GM12891 (cell line): ENCODE measurements at places on chromosomes 3 and 15.

- DNase-seq = no peak
Measured at GRCh38 chr3:63762934-63763550, 56.1 kb upstream of the C3orf49 start.

DNA sequence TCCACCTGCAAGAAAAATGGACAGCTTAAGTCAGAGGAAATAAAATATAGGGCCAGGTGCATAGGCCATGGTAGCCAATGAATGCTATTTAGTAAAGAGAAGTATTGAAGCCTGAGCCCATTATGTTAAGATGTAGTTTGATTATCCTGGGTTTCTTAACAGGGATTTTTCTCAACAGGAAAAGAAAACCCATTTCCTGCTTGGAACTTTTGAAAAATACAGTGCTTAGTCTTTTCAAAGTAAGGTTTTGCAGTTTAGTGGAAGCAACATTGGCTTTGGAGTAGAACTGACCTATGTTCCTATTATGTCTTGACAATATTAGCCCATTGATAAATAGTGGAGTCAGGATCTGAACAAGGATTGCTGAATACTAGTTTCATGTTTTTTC, 259.5 kb upstream of the TGFBR2 start:
- DNase-seq = no peak

- no peak for DNase-seq
Measured at GRCh38 chr3:132606085-132606484, 9.0 kb downstream of the ACKR4 start.

- DNase-seq = no peak
Measured at GRCh38 chr3:197858598-197858997, 67.5 kb downstream of the LRCH3 start.

- DNase-seq = no peak
Measured at GRCh38 chr3:32996048-32996754, 44.8 kb downstream of the CCR4 start.

DNA sequence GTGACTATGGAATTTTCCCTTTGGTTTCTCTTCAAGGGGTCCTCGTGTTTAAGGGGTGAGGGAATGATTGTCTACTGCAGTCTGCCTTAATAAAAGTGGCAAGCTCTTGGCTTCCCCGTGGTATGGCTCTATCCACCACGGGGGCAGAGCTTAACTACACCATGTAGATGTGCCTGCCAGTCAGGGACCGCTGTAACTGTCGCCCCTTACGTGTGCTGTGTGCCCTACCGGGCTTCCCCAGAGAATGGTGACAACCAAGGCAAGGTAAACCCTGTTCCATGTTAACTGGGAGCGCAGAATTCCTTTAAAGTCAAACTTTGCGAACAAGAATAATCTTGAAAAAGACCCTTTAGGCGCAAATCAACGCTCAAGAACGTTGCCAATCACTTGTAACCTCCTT, 966 bp upstream of the C3orf80 start:
- DNase-seq = no peak

DNA sequence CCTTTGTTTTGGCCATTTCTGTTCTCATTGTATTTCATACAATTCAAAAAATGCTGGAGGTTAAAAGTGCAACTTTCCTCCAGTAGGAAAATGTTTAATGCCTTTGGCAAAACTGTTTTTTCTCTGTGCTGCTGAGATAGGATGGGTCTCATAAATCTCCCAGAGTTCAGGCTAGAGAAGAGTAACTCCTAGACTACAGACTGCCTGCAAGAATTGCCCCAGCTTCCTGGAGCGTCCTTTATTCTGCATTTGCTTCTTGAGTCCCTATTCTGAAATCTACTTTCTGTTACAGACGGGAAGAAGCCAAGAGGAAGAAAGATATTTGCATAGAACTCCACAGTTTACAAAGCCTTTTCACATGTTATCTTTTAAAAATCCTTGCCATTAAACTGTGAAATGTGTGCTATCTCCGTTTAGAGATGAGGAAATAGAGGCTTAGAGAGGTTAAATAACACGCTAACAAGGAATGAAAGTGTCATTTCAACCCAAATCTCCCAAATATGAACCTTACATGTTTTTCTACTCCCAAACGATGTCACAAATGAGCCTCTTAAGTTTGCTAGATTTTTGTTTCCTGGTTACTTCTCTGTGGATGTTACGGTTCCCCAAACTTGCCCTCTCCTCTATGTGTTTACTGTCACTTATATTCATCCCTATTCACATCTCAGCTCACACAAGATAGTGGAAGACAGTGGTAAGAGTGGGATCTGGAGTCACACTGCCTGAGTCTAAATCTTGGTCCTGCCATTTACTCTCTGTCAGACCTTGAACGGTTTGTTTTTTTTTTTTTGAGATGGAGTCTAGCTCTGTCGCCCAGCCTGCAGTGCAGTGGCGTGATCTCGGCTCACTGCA, 17.4 kb downstream of the NANOGP8 start:
- DNase-seq = no peak

GRCh38 chr3:143973259-143974021, 1.8 kb downstream of the DIPK2A start:
- no peak for DNase-seq

DNA sequence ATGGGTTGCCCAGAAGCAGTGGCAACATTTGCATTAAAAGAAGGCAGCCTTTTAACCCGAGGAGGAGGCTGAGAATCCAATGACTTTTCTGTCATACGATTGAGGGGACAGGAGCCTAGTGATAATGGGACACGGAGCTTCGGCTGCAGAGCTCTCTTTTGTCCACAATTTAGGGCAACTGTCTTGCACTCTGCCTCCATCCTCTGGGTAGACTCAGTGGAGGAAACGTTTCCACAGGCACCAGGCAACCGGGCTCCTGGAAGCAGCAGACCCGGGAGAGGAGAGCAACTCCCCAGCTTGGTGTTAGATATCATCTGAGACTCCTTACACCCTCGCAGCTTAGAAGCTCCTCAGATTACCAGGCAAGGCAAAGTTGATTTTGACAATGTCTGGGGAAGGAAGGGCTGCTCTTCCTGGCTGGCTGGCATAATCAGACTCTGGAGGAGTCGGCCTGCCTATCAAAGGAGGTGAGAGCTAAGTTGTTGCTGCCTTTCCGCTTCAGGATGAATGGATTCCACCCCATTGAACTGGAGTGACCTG, 43.5 kb upstream of the RNU6-1 start:
- DNase-seq = no peak

DNA sequence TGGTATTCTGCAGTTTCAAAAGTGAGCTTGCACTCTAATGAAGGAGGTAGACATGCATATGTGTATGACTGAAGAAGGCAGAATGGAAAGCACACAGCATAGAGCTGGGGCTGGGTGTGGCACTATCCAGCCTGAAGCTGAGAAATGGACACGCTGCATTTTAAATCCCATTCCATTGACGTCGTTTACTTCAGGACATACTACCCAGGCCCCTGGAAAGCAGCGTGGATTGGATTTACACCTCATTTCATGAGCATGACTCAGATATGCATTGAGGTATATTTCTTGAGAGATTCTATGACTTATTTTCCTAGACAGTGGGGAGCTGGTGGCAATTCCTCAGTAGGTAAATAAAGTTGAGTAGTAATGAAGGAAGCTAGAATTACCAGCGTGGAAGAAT, 101.4 kb downstream of the ABI3BP start:
- no peak for DNase-seq

- DNase-seq = no peak
Measured at GRCh38 chr3:55297706-55298105, 189.4 kb downstream of the WNT5A start.

- DNase-seq = no peak
Measured at GRCh38 chr15:92870010-92870591, 30.0 kb upstream of the CHD2 start.

GRCh38 chr3:45683417-45684326, 5.5 kb upstream of the SACM1L start:
- DNase-seq = no peak

GRCh38 chr3:49807431-49808114, 4.5 kb downstream of the INKA1 start:
- no peak for DNase-seq

GRCh38 chr3:44511238-44511566, 33.7 kb upstream of the ZNF445 start:
- DNase-seq = no peak

DNA sequence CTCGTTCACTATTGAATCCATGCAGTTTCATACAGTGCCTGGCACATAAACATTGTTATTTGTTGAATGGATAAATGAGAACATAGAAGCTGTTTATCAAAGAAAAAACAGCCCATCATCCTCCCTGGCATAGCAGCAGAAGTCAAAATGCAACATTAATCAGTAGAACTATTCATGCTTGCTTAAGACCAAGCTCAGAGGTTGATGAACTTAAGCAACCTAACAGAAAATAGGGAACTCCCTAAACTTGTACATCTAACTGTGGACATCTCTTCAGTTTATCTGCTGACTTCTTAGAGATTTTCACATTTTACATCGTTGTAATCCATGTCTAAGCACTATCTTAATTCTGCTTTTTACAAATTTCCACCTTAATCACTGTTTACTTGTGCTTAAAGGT, 29.2 kb downstream of the SENP8 start:
- DNase-seq = no peak

DNA sequence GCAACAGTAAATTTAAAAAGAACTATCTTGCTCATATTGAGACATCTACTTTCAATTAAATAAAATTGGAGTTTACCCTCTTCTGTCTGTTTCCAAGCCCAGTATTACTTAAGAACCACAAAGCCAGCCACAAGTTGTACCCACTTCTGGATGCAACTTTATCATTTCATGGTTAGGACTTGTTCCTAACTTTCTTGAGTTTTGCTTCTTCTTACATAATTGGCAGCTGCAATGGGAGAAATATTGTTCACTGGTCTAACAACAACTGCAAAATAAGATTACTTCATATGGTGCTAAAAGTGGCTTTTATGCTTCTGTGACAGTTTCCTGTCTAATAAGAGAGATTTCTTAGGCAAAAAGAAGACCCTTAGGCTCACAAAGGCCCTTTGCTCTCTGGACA, 240.6 kb downstream of the OTOL1 start:
- DNase-seq = no peak

DNA sequence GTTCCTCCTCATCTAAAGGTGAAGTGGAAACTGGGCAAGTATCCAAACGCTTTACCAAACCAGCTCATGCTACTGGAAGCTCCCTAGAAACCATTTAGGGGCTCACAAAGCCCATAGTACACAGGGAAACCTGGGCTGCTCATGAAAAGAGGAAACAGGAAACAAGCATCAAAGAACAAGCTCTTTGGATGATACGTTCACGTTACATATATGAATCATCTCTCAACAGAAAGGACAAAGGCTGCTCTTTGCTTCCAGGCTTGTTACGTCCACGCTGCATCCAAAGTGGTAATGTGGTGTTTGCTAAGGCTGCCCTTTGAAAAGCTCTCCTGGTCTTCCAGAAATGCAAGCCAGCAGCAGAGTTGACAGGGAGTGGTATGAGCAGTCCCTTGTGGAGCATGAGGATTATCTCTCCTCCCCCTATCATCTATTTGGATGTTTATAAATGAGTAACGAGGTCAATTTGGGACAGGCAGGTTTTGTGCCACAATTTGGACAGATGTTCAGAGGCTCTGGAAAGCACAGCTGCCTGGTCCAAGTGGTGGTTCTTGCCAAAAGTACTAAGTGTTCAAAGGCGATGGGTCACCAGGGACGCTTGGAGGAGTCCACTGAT, 98.0 kb upstream of the RORA start:
- DNase-seq = peak; percentile 5

- no peak for DNase-seq
Measured at GRCh38 chr15:75927601-75928000, 23.9 kb downstream of the FBXO22 start.

GRCh38 chr15:68900027-68900426, 30.3 kb upstream of the SPESP1 start:
- no peak for DNase-seq

DNA sequence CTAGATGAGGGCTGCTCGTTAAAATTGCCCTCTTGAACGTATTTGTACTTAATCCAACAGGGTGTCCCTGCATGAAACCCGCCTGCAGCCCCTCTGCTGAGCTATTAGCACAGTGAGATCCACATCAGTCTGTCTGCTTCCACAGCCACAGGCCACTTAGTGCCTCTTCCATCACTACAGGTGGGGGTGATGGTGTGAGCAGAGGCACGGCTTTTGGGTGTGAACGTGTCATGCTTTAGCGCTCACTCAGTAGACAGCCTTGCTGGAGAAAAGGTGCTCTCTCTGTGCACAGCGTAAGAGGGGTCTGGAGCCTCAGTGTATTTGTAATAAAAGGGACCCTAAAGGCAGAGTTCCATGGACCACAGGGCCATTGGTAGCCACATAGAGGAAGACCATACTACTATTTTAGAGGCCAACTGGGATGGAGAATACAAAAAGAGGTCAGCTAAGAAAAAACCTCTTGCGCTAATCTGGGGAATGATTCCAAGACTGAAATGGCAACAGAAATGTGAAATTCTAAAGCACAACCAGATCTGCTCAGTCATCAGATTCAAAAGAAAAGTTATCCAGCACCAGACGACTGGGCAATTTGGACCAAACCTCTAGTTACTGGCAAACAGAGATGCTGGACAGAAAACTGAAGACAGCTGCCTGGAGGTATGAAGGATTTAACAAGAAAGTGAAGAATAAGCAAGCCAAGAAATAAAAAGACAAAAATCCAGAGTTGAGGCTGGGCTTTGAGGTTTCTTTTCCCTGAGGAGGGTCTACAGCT, 120.2 kb downstream of the ATP10A start:
- no peak for DNase-seq

GRCh38 chr3:67301556-67301955, 303.4 kb downstream of the KBTBD8 start:
- no peak for DNase-seq

GRCh38 chr3:24365168-24365567, 129.5 kb downstream of the THRB start:
- no peak for DNase-seq

DNA sequence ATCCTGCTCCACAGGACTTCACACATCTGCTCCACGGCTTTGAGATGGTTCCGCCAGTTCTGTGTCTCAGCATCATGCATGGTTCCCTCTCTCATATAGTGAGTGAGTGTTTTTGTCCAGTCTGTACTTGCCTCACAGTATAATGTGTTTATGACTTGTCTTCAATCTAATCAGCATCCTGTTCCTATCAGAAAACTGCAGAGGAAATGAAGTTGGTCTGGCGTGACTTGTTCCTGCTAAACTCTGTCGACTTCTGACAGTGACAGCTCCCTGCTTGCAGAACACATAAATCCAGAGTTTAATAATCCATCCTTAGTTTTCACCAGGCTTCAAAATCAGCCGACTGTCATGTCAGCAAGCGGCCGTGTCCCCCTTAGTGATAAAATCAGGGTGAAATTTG, 222.3 kb downstream of the SLCO3A1 start:
- DNase-seq = no peak

GRCh38 chr3:112114576-112115160, 18.4 kb downstream of the GCSAM start:
- DNase-seq = no peak
